ENCODE measurements at places on chromosomes 12 and 14.
A peak's percentile ranks its signal among the peaks of the same experiment; 100 is the strongest.

- H3K27me3 ChIP-seq = no peaks in the 10 kb centered on the region
- no peaks in the 10 kb centered on the region for H3K4me1 ChIP-seq
- DNase-seq = no peak
- no peaks in the 10 kb centered on the region for H3K36me3 ChIP-seq
Observed at GRCh38 chr12:58927120-58927519, 6.8 kb upstream of the LRIG3 start.

- H3K4me1 ChIP-seq = peaks cover 40% of the 10 kb centered on the region
- H3K36me3 ChIP-seq = no peaks in the 10 kb centered on the region
- H3K4me3 ChIP-seq = peak overlapping the region; percentile 48
Observed at GRCh38 chr14:76947078-76947837, 81.2 kb downstream of the IRF2BPL start.

- peaks cover 20% of the 10 kb centered on the region for H3K4me1 ChIP-seq
- peak overlapping the region; percentile 41 for H3K27ac ChIP-seq
- DNase-seq = no peak
- no peaks in the 10 kb centered on the region for H3K36me3 ChIP-seq
- no peak overlapping the region for H3K4me3 ChIP-seq
Observed at GRCh38 chr12:110917467-110917866, 2.9 kb downstream of the MYL2 start.

DNA sequence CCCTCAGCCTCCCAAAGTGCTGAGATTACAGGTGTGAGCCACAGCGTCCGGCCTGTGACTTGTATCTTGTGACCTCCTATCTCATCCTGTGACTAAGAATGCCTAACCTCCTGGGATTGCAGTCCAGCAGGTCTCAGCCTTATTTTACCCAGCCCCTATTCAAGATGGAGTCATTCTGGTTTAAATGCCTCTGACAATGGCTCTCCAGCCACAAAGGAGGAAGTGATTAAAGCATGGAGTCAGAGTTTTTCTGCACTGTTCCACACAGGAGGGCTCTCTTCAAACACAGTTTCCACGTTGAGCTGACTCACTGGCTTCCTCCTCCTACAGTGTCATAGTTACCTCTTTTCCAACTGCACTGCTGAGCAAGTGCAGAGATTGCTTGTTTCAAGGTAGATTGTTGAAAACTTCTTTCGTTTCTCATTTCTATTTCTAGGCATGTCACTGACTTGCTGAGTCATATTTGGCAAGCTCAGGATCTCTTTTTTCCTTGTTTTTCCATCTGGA, 383.8 kb downstream of the PCNX1 start:
- H3K36me3 ChIP-seq = no peaks in the 10 kb centered on the region
- no peak overlapping the region for H3K27ac ChIP-seq
- no peaks in the 10 kb centered on the region for H3K27me3 ChIP-seq
- no peaks in the 10 kb centered on the region for H3K4me1 ChIP-seq
- DNase-seq = no peak

DNA sequence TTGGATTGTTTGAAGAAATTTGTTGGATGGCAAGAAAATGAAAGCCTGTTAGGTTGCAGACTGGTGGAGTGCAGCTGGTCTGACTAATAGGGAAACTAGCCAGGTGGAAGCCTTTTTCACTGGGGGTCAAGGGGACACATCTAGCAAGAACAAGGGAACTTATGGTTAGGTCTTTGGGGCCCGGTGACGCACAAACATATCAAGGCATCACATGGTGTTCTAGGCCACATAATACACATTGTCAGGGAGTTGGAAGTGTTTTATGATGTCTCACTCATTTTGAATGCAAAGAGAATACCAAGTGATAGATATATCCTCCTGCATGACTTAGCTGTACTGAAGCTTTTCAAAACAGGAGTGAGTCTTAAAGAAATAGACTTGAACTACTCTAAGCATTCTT, 351.2 kb downstream of the KCNH5 start:
- no peak overlapping the region for H3K4me3 ChIP-seq
- peaks cover 24% of the 10 kb centered on the region for H3K4me1 ChIP-seq
- DNase-seq = no peak
- H3K27ac ChIP-seq = no peak overlapping the region

DNA sequence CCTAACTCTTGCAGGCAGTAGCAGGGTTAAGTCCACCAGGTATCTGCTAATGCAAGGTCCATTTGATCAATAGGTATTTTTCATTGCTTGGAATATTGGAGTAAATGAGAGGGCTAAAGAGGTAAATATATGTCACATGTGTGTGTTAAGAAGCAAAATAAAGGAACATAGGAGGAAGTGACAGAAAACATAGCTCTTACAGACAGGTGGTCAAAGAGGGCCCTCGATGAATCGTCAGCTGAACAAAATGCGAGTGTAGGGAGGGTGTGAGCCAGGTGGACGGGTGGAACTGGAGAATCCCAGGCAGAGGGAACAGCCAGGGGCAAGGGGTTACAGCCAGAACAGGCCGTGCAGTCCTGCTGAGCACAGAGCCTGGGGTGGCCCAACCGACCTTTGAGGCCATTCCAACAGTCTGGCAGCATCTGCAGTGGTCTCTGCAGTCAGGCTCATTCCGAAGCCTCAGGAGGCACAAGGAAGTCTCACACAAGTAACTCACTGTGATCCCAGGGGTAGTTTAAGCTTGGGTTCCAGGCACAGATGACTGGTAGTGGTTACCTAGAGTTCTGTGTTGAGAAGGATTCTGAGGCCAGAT, 43.2 kb downstream of the CCDC88C start:
- H3K27me3 ChIP-seq = no peaks in the 10 kb centered on the region
- no peak for DNase-seq
- H3K27ac ChIP-seq = no peak overlapping the region
- peaks cover 39% of the 10 kb centered on the region for H3K4me1 ChIP-seq

- H3K4me3 ChIP-seq = no peak overlapping the region
- DNase-seq = no peak
- H3K4me1 ChIP-seq = 0 out of 2 replicates have a peak, but pooled peaks cover 3% of the 10 kb centered on the region
- H3K36me3 ChIP-seq = no peaks in the 10 kb centered on the region
- no peak overlapping the region for H3K27ac ChIP-seq
- H3K27me3 ChIP-seq = no peaks in the 10 kb centered on the region
Observed at GRCh38 chr12:115158816-115159215, 474.8 kb upstream of the TBX3 start.

GRCh38 chr14:58533446-58533845, 104.3 kb upstream of the DACT1 start:
- no peaks in the 10 kb centered on the region for H3K4me1 ChIP-seq
- no peak overlapping the region for H3K4me3 ChIP-seq
- no peak for DNase-seq
- no peak overlapping the region for H3K27ac ChIP-seq
- no peaks in the 10 kb centered on the region for H3K27me3 ChIP-seq

- peaks cover 22% of the 10 kb centered on the region for H3K27me3 ChIP-seq
- H3K4me1 ChIP-seq = peaks cover 67% of the 10 kb centered on the region
- H3K36me3 ChIP-seq = peaks cover 20% of the 10 kb centered on the region
- DNase-seq = peak; percentile 68
Observed at GRCh38 chr12:89346741-89347324, 5.5 kb downstream of the DUSP6 start.

DNA sequence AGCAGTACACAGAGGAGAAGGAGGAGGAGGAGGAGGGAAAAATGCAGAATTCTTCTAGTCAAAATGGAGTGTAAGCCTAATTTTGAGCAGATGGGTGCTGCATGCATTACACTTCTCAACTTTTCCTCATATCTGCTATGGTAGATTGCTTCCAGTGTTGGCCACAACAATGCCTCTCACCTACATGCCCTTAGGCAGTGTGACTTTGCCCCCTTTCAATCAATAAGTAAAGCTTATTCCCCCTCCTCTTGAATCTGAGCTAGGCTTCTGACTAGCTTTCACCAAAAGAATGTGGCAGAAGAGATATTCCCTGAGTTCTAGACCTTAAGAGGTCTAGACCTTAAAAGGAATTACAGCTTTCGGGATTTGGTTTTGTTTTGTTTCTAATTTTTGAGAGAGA, 3.2 kb upstream of the METTL3 start:
- no peaks in the 10 kb centered on the region for H3K27me3 ChIP-seq
- DNase-seq = no peak
- H3K4me3 ChIP-seq = no peak overlapping the region
- peaks cover 29% of the 10 kb centered on the region for H3K4me1 ChIP-seq

DNA sequence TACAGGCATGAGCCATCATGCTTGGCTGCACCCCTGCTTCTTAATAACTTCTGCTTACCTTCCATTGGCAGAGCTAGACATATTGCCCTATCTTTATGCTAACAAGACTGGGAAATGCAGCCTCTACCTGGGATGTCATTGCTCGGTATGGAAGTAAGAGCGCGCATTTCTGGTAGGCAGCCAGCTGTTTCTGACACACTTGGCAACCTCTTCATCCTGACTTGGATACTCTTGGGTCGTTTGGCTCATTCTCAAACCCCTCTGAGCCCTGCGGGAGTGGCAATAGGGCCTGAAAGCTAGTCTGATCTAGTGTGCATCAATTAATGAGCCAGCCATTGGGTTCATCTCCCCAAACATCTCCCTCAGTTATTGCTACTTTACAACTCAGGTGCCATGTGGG, 5.4 kb upstream of the PLBD1 start:
- no peak overlapping the region for H3K4me3 ChIP-seq
- no peak overlapping the region for H3K27ac ChIP-seq
- DNase-seq = no peak

DNA sequence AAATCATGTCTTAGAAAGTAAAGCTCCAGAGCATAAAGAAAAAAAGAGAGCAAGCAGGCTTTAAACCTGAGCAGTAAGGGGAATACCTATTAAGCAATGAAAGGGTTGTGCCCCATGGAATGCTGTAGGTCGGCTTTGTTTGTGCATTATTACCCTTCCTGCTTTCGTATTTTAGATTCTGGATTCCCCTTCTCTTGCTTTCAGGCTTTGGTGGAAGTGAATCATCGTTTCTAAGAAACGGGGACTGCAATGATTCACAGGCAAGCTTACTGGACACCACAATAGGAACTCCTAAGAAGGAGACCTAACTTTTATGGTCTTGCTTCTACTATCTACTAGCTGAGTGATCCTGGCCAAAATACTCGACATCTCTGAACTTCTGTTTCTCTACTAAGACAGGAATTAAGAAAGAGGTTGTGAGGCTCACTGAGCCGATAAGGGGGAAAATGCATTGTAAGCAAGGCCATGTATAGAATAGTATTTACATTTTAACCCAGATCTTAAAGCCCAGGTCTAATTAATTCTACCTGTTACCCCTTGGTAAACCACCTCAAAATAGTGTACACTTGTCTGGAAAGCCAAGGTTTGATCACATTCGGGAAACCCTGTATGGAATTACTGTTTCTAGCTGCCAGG, 1.2 kb upstream of the BMAL2 start:
- DNase-seq = no peak
- peaks cover 38% of the 10 kb centered on the region for H3K27me3 ChIP-seq
- no peak overlapping the region for H3K27ac ChIP-seq

- H3K36me3 ChIP-seq = no peaks in the 10 kb centered on the region
- H3K4me3 ChIP-seq = no peak overlapping the region
- peaks cover 8% of the 10 kb centered on the region for H3K4me1 ChIP-seq
- peak; percentile 91 for DNase-seq
Observed at GRCh38 chr14:99961826-99962518, 103.2 kb upstream of the EVL start.

DNA sequence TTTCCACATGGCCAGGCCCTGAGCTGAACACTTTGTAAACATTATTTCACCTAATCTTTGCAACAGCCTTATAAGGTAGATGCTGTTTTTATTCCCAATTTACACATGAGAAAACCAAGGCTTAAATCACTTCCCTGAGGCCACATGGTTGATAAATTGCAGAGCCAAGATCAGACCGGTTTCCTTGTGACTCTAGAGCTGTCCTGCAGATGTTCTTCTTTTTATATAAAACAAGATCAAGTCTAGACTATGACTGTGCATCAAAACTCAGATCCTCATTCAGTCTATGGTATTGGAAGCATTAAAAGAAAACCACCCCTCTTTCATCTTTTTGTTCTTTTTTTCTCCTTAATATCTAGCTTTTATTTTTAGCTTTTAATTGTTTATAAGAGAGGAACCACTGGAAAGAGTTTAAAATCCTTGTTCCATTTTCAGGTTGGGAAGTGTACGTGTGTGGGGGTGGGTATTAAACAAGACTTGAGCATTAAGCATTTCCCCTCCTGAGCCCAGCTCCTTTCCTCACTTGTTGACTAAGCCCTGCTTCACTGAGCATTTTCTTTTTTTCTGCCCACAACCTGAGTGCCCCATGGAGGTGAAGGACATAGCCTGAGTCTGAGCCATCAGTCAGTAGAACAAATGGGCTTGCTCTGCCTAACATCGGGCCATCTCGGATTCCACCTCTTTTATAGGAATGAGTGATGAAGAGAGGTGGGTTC, 45.4 kb downstream of the GPATCH2L start:
- no peak overlapping the region for H3K4me3 ChIP-seq
- H3K4me1 ChIP-seq = no peaks in the 10 kb centered on the region
- DNase-seq = no peak

DNA sequence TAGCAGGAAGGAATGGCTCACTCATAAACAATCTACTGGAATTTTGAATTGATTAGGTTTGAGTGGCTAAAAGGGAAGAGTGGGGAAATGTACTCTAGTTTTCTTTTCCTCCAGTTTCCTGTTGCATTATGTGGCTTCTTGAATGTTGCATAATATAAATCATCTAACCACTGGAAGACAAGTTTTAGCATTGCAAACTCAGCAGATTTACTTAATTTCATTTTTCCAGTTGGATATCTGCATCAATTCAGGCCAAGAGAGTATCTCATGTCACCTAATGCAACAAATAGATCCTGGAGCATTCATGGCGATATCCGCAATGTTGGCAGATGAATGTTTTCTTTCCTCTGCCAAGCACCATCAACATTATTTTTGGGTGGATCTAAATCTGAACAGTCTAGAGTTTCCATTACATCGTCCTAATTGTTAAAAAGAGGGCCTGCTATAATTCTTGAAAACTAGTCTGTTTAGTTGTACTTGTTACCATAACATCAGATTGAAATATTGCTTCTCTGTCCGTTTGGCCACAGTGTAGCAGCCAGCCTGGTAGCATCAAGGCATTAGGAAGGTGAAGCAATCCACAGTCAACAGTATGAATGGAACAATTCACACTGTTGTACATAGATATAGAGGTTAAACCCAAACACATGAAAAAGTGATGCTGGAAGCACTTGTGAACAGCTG, 544.2 kb downstream of the ETNK1 start:
- H3K36me3 ChIP-seq = no peaks in the 10 kb centered on the region
- H3K27ac ChIP-seq = no peak overlapping the region
- H3K4me1 ChIP-seq = no peaks in the 10 kb centered on the region
- DNase-seq = no peak
- H3K27me3 ChIP-seq = no peaks in the 10 kb centered on the region

DNA sequence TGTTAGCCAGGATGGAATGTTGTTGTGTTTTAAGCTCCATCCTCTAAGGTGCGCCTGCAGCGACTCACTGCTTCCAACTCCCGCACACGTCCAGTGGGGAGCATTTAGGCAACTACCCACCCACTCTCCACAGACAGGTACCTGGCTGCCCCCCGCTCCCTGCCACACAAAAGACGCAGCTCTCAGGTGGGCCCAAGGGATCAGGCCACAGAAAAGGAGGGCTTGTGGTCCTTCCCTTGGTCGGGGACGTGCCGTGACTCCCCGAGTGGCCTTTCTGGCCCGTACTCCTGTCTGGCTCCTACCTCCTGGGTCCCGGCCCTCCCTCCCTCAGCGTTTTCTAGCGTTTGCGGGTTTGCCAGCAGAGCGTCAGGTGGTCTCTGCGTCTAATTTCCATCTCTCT, 16.2 kb downstream of the TEDC1 start:
- no peaks in the 10 kb centered on the region for H3K27me3 ChIP-seq
- H3K36me3 ChIP-seq = no peaks in the 10 kb centered on the region
- no peaks in the 10 kb centered on the region for H3K4me1 ChIP-seq

GRCh38 chr12:1855241-1855640, 34.9 kb downstream of the LRTM2 start:
- H3K36me3 ChIP-seq = peaks cover 5% of the 10 kb centered on the region
- no peaks in the 10 kb centered on the region for H3K27me3 ChIP-seq
- no peaks in the 10 kb centered on the region for H3K4me1 ChIP-seq
- no peak overlapping the region for H3K27ac ChIP-seq
